ENCODE measurements at places on chromosomes 12 and 14.

DNA sequence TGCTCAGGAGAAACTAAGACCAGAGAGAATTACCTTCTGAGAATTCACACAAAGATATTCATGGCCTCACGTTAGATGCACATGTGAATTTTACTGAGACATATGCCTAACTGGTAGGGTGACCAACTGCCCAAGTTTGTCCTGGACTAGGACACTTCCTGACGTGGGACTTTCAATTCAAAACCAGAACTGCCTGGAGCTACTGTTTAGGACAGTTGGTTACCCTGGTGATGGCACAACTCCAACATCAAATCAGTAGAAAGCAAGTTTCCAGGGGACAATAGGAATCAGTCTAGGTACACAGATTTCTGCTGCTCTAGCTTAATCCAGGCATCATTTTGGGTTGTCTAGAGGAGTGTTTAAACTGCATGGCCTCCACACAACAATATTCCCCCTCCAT, 178.7 kb downstream of the GXYLT1 start:
- no peak for DNase-seq

DNA sequence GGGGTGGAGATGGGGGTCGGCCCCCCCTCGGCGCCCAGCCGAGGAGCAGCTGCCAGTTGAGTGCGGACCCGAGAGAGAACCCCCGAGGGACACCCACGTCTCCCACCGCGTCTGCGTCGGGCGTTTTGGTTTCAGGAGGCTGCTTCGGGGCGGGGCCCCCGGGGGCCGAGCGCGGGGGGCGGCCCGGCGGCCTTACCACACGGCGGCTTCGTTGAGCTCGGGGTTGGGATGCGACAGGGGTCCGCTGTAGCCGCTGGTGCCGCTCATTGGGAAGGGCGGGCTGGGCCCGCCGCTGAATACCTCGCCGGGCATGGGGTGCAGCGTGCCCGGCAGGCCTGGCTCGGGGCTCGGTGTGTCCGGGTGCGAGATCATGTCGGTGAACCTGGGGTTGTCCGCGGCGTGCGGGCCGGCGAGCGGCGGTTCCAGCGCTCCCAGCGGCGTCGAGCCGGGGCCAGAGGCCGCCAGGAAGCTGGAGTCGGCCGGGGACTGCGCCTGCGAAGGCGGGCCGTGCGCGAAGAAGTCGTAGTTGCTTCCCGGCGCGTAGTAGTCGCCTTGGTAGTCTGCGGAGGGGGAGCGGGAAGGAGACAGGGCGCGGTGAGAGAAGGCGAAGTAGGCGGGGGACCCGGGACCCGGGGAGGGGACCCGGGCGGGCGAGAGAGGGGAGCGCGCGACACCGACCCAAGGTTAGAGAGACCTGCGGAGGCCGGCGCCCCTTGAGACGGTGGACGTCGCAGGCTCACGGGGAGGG, 8.5 kb downstream of the LHX5 start:
- DNase-seq: no peak

DNA sequence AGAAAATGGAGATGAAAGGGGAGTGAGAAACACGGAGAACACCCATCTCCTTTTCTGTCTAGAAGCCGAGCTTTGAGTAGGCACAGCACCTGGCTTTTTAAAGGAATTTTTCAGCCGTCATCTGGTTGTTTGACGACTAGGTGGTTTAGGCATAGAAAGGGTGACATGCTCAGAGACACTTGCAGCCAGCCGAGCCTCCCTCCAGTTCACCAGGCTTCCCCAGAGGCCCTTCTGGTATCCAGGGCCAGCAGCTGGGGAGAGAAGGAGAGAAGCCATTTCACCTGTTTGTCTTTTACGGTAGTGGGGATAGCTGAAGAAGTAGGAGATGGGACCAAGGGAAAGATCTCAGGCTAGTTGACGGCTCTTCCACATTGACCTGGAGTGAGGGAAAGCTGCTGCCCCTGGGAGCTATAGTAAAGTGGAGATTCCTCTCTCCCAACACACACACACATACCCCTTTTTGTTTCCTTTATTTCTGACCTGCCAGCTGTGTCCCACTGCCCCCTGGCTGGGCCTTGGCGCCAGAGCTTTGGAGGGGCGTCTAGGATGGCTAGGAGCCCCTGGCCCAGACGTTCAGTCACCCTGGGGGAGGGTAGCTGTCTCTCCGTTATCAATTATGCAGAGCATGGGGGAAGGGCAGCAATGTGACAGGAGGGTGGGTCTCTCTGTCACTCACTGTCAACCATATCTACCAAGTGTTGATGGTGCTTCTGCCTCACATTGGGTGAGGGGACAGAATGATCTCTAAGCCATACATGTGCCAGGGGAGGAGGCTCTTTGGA, 5.5 kb downstream of the MAP3K12 start:
- no peak for DNase-seq

GRCh38 chr12:52924764-52925716, 20.2 kb upstream of the KRT8 start:
- DNase-seq: no peak

GRCh38 chr12:110638796-110639195, 24.9 kb downstream of the TCTN1 start:
- DNase-seq: no peak

DNA sequence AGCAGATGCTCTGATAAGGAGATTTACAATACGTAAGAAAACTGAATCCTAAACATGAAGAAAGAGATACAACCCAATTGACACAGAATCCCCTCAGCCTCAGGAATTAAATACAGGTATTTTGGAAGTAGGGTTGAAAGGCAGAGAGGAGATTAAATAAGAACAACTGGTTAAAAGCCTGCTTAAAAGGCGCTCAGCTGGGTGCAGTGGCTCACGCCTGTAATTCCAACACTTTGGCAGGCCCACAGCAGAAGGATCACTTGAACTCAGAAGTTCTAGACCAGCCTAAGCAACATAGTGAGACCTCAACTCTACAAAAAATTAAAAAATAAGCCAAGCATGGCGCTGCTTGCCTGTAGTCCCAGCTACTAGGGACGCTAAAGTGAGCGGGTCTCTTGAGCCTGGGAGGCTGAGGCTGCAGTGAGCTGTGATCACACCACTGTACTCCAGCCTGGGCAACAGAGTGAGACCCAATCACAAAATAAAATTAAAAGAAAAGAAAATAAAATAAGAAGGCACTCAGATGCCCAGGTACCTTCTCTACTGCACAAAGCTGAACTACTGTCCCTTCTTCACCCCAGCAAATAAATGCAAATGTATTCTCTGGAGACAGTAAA, 32.9 kb downstream of the MED13L start:
- no peak for DNase-seq

DNA sequence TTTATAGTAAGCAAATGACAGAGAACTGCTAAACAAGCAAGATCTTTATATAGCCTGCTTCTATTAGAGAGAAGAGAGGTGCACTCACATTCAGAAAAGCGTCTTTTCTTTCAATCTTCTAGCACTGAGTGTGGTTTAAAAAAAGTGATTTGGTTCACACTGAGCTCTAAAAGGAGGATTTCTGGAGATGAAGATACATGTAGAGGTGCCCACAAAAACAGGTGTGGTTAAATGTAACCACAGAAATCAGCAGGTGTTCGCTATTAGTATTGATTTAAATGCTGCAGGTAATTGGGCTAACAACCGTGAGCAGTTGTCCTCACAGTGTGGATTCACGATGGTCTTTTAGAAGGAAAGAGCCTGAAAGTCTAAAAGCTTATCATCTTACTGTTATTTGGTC, 10.7 kb downstream of the PKP2 start:
- DNase-seq: no peak

- DNase-seq: no peak
Measured at GRCh38 chr14:51304438-51304837, 64.4 kb downstream of the TMX1 start.

- no peak for DNase-seq
Measured at GRCh38 chr14:54221432-54221803, 175.4 kb upstream of the CDKN3 start.

DNA sequence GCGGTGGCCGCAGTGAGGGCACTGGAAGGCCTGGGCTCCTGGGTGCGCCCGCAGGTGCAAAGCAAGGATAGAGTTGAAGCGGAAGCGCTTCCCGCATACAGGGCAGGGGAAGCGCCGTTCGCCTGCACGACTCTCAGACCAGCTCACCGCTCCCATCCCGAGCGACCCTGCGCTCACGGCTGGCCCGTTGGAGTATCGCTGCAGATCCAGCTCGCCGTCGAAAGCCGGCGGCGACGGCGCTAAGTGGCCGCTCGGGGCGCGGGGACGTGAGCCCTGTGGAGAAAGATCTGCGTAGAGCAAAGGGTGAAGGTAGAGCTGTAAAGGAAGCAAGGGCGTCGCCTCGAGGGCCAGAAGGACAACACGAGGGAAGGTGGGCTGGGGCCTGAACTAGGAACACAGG, 5.4 kb downstream of the ZNF219 start:
- DNase-seq: no peak

DNA sequence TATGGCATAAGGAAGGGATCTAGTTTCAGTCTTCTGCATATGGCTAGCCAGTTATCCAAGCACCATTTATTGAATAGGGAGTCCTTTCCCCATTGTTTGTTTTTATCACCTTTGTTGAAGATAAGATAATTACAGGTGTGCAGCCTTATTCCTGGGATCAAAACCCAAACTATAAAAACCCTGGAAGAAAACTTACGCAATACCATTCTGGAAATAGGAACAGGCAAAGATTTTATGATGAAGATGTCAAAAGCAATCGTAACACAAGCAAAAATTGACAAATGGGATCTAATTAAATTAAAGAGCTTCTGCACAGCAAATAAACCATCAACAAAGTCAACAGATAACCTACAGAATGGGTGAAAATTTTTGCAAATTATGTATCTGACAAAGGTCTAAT, 128.5 kb upstream of the DCN start:
- no peak for DNase-seq

- DNase-seq: no peak
Measured at GRCh38 chr12:122311696-122312095, 45.4 kb upstream of the VPS33A start.

GRCh38 chr14:88289234-88289633, 33.8 kb downstream of the KCNK10 start:
- DNase-seq: no peak

- DNase-seq: no peak
Measured at GRCh38 chr14:96162265-96162664, 42.4 kb upstream of the BDKRB2 start.

GRCh38 chr12:114131824-114132223, 165.7 kb upstream of the RBM19 start:
- no peak for DNase-seq

DNA sequence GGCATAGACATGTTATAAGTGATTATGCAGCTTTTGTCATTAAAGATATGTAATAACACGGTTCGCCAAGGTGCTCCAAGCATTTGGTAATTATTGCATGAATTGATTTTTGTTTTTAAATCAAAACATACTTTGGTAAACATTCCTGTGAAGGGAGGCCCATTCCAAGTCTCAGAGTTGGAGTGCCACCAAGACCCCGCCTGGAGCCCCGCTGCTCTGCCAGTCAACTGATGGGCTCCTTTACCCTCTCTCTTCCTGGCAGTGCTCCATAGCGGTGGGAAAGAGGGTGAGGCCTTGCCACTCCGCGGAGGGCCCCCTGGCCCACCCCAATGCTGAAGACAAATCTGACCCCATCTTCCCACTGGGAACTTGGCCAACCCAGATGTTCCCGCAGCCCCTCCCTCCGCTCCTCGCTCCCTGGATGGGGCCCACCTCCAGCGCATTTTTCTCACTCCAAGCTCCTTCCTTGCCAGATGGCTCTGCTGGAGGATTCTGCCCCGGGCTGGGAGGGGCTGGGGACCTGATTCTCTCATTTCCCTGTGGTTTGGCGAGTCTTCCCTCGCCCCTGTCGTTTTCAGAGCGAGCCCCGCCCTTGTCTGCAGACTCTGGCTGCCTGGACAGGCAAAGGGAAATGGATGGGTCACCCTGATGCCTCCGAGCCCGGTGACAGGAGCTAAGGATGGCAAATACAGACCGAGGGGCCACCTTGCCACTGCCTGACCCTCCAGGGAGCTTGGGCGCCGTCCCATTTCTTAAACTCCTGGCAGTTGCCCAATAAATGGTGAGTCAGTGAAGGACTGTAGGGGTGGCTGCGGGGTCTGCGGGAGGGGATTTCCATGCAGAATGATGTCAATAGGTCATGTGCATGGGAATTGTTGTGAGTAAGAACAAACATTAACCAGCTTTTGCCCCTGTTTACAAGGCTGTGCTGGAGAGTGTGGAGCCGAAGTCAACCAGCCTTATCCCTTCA, 9.2 kb upstream of the PAPLN start:
- peak; percentile 63 for DNase-seq

DNA sequence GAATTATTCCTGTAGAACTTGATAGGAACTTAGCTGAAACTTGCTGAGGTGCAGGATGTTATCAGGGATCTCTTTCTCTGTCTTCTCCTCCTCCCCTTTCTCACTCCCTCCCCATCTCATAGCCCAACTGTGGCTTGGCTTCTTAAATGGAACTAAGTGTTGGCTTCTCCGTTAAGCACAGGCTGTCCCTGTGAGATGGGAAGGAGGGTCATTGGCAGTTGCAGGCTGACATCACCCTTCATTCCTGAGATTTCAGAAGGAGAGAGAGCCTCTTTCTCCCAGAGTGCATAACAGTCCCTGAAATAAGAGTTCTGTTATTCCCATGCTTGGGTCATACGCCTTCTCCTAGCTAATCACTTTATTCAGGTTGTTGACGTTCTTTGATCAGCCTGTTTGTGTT, 162.0 kb downstream of the UNC79 start:
- no peak for DNase-seq

DNA sequence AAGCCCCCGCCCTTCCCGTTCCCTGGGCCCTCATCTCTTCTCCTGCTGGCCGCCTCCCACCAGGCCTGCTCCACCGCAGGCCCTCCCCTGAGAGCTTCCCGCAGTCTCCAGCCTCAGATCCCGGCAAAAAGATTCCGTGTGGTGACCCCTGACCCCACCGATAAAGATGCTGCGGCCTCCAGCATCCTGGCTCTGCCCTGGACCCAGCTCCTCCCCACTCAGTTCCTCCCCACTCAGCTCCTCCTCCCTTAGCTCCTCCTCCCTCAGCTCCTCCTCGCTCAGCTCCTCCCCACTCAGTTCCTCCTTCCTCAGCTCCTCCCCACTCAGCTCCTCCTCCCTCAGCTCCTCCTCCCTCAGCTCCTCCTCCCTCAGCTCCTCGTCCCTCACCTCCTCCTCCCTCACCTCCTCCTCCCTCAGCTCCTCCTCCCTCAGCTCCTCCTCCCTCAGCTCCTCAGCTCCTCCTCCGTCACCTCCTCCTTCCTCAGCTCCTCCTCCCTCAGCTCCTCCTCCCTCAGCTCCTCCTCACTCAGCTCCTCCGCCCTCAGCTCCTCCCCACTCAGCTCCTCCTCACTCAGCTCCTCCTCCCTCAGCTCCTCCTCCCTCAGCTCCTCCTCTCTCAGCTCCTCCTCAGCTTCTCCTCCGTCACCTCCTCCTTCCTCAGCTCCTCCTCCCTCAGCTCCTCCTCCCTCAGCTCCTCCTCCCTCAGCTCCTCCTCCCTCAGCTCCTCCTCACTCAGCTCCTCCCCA, 17.0 kb downstream of the NOC4L start:
- no peak for DNase-seq

- no peak for DNase-seq
Measured at GRCh38 chr14:36655963-36656686, 5.5 kb upstream of the PAX9 start.

GRCh38 chr14:94001016-94001415, 3.9 kb downstream of the CCDC197 start:
- DNase-seq: no peak

All from omental fat pad (tissue), 4 donors.